ENCODE measurements at places on chromosomes 7 and 10. TPM values are rescaled to one million over a fixed set of nuclear protein-coding genes. Genes with fewer than 3 reads are reported as not detected.

Gene CTAGE8
- not detected for total RNA-seq

Gene PNLIP
- total RNA-seq = not detected

Gene GBX1
- not detected for total RNA-seq

Gene FZD8
- 0.18 TPM for total RNA-seq

Gene CLDN4
- 0.12 TPM for total RNA-seq

Gene ANKRD30A
- total RNA-seq = not detected

Gene STEAP1B
- not detected for total RNA-seq

Gene TMEM139
- total RNA-seq = 1.7 TPM

Gene SFTPA1
- not detected for total RNA-seq

Gene LEP
- not detected for total RNA-seq

Gene IKZF1
- 374 TPM for total RNA-seq

Gene FAM25G
- total RNA-seq = not detected

Gene PGAM2
- 0.58 TPM for total RNA-seq

Gene C7orf33
- total RNA-seq = not detected

Gene FAM131B
- 2.6 TPM for total RNA-seq

Gene NEURL1
- total RNA-seq = 2.2 TPM

Gene SDK1
- 0.05 TPM for total RNA-seq

Gene GPR26
- total RNA-seq = not detected

Gene TAX1BP1
- total RNA-seq = 61.6 TPM

Gene TMEM176A
- not detected for total RNA-seq

Gene KIF11
- 76.9 TPM for total RNA-seq

Gene PTER
- 18.7 TPM for total RNA-seq

Gene INTS1
- 102 TPM for total RNA-seq

Gene TNRC18
- 64.0 TPM for total RNA-seq

Gene GSTO2
- total RNA-seq = 1.3 TPM

Gene PLEKHS1
- total RNA-seq = 0.07 TPM

Gene CALML3
- total RNA-seq = not detected

Gene DOCK4
- total RNA-seq = 0.64 TPM

Gene UNCX
- not detected for total RNA-seq

Gene HOXA4
- not detected for total RNA-seq

Gene AOAH
- total RNA-seq = 44.5 TPM

Gene TLL2
- total RNA-seq = not detected

Gene TMEM270
- total RNA-seq = not detected

Gene CHRM2
- not detected for total RNA-seq

Gene LRMDA
- total RNA-seq = not detected

Data from activated CD8-positive, alpha-beta memory T cell treated with anti-CD3 and anti-CD28 coated beads, Interleukin-2, amount 10 ng/mL, durations not matched to agents 7 days and 5 days (primary cell).